ENCODE measurements at places on chromosomes 12 and 14.

DNA sequence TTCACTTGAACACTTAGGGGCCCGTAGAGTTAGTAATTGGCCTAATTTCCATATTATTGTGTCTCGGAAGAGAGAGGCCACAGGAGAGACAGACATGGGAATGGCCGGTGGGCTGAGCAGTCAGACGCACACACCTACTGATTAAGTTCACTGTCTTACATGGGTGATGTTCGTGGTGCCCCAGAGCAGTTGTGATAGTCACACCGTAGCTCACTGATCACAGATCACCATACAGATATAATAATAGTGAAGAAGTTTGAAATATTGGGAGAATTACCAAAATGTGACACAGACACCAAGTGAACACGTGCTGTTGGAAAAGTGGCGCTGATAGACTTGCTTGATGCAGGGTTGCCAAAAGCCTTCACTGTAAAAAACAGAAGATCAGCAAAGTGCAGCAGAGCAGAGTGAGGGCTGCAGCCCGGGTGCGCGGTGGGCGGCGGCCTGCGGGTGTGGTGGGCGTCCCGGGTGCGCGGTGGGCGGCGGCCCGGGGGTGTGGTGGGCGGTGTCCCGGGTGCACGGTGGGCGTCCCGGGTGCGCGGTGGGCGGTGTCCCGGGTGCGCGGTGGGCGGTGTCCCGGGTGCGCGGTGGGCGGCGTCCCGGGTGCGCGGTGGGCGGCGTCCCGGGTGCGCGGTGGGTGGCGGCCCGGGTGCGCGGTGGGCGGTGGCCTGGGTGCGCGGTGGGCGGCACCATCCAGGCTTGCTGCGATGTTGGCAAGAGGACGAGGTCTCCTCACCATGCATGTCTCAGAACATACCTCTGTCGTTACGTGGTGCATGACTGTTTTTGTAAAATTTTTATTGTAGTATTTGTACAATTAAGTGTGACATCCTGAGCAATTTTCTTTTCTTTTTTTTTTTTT lies 34.3 kb upstream of the TEX22 start:
- DNase-seq = no peak

DNA sequence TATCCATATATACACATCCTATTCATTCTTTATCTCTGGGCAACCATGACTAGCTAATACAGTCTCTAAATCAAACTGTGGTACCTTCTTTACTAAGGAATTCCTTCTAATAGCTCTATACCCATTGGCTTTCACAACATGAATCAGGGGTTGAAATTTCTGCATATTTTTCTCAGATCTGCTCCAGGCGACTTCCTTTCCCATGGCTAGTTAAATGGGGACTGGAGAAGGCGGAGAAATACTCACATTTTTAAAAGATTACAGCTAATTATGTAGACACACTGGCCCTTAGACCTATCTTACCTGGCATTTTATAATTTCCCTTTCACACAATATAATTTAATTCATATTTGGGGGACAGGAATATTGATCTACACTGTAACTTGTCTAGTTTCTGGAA lies 1.1 kb upstream of the CDKN3 start:
- no peak for DNase-seq

DNA sequence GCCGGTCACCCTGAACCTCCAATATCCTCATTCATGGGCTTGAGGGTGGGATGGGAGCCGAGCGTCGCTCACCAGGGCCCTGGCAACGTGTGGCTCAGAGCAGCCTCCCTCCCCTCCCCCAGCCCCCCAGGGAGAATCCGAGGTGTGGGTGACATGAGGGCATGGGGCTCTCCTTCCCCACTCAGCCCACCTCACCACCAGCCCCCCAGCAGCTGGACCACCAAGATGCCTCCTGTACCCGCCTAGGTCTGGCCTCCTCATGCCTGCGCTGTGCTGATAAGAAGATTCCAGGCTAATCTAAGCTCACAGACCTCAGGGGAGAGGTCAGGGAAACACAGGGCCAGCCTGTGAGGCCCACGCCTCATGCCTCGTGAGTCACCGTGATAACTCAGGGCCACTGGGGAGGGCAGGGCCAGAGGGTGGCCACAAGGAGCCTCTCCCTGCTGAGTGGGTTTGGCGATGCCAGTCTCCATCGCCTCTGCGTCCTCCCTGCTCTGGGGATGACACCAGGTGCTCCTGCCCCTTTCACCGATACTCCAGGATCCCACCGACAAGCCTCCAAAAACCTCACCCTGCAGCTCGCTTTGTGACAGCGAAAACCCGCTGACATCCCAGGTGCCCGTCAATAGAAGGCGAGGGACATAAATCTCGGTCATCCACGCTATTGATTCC lies 56.9 kb downstream of the TESC start:
- DNase-seq = peak; percentile 31

DNA sequence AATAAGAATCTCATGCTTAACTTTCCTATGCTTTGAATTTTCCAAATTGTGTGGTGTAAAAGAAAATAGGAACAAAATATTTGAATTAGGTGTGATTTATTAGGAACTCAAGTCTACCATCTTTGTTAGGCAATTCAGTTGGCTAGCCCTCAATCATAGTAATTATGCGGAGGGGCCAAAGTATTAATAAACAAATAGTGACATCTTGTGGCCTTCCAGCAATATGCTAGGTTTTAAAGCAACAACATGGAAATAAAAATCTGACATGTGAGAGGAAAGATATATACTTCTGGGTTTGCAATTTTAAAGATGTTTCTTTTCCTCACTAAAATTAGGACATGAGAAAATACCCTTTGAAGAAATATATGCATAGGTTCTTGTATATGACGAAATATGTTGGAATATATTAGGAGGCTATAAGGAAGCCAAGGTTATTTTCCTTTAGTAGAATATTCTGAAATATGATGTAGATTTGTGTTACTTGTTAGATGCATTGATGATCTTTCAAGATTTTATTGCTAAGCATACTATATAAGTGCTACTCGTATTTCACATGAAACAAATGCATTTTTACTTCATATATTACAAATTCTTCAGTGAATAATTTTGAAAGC lies 200.4 kb downstream of the PTPRO start:
- peak; percentile 50 for DNase-seq

GRCh38 chr14:47929334-47929733 lies 253.9 kb upstream of the MDGA2 start:
- no peak for DNase-seq

All from M059J (cell line).